ENCODE measurements at places on chromosomes 5 and 9.
A peak's percentile ranks its signal among the peaks of the same experiment; 100 is the strongest.

DNA sequence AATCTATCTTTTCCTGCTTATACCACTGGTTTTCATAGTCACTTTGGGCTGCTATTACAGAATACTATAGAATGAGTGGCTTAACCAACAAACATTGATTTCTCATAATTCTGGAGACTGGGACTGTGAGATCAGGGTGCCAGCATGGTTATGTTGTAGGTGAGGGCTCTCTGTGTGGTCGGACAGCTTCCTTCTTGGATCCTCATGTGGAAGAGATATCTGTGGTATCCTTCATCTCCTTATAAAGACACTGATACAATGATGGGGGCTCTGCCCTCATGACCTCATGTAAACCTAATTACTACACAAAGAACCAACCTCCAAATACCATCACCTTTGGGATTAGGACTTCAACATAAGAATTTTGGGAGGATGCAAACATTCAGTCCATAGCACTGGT, 13.9 kb upstream of the PRLR start:
- DNase-seq = no peak

- no peak for DNase-seq
Measured at GRCh38 chr5:9054322-9054721, 491.6 kb downstream of the SEMA5A start.

- no peak for DNase-seq
Measured at GRCh38 chr9:87530716-87531115, 33.0 kb downstream of the DAPK1 start.

GRCh38 chr5:142748568-142749249, 21.5 kb upstream of the ARHGAP26 start:
- DNase-seq = no peak

GRCh38 chr9:89754193-89754592, 149.4 kb downstream of the GADD45G start:
- DNase-seq = no peak

DNA sequence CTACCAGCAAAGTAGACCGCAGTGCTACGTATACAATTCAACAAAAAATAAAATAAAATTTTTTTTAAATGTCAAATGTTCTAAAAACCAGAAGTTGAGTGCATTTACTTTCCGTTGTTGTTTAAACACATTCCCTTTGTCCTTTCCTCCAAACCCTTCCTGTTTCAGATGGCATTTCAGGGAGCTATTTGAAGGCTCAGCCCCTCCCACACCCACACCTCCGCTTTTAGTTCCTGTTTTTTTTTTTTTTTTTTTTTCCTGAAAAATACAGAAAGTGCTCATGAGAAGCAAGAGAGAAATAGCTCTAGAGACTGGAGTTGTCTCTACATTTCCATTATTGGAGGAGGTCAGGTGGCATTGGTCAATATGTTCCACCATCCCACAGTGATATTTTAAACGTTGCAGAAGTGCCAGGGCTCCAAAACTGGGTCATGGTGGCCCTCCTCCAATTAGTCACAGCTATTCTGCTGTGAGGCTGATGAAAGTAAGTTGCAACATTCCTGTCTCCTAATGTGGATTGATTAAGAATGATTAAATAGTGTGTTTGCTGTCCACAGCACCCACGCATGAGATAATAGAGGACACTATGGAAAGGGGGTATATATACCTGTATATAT, 106.9 kb downstream of the GABRG2 start:
- DNase-seq = no peak

DNA sequence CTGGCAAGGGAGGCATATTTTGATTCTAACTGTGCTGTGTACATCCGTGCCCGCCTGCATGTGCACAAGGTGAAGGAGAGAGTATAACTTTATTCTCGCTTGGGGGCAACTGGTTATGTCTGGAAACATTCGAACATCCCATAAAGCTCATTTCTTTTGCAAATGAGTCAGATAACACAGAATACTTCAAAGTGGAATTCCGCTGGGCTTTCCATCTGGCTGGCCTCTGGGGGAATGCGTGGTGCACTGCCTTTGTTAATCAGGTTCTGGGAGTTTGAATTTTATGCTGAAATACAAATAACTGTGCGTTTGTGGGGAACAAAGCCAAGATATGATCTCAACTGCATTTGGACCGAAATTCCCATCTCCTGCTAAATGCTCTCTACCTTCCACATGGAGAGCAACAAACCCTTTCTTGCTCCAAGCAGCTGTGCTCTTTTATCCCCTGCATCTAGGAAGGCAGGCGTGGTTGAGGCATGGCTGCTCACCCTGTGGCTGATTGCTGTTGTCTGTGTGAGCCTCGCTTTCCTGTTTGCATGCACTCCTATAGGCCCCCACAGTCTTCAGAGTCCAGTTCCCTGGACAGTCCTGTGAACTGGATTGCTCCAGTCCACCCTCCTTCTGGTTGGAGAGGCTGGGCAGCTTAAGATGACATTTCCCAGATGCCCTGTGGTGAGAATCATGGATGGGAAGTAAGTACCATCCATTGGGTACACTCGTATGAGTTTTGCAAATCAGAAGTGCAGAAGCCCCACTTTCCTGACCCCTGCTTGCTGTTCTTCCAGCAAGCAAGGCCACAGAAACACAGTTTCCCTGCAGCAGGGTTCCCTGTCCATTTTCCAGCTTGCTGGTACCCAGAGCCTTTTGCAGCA, 82.9 kb upstream of the ALDH1B1 start:
- no peak for DNase-seq

- no peak for DNase-seq
Measured at GRCh38 chr5:102421647-102422046, 77.2 kb downstream of the SLCO6A1 start.

GRCh38 chr9:125579030-125579932, 127.7 kb downstream of the MAPKAP1 start:
- no peak for DNase-seq

DNA sequence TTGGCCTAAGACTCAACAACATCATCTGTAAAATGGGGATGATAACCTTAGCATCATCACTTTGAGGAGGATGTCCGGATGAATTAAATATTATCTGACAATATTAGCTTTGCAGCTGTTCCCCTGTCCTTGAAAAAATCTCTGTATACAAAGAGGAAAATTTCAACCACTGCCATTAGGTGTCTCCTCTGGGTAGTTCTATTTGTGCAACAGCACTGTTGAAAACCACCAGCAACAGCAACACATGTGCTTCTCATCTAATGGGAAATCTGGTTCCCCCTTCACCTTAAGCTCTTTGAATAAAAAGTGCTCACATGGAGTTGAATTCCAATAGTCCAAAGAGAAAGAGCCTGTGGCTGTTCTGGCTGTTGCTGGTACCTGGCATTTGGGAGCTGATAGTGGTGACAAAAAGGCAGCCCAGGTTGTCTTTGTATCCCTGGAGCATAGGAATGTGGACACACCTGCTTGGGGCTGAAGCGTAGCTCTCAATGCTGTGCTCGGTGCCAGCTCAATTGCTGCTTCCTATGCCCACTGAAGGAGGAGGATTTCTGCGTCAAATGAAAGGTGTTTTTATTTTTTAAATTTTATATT, 322.1 kb upstream of the MSX2 start:
- no peak for DNase-seq

- peak; percentile 39 for DNase-seq
Measured at GRCh38 chr5:141121985-141122384, 367 bp downstream of the PCDHB4 start.

DNA sequence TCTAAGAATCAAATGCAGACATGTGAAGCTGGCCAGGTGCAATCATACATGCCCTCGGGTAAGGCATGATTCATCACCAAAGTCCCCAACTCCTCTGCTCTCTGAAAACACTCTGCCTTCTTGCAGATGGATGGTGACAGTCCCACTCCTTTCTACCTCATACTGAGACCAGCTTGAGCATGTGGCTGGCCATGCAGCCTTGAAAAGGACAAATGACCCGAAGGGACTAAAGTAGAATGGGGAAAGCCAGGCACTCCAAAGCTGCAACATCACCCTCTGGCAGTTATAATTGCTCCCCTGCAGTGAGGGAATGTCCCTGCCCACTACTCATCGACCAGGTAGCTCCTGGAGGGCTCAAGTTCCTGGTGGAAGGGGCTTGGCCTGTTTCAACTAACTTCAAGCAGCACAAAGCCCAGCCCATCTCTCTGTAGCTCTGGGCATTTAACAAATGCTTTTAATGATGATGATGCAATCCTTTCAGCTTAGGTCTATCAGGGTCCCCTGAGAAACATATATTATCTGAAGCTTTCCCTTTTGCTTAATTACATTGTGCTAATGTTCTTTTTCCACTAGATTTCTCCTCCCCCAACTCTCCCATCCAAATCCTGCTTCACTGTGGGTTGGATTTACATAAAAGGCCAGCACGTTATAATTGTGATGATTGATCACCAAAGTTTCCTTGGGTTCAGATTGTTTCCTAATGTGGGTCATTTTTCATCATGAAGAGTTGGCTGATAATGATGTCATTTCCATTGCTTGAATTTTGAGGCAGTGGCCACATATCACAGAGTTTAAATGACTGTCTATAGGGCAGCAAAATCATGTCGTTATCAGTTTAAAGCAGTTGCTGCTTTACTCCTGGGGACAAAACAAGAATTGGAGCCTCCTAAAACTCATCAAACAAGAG, 436.5 kb upstream of the SLC30A5 start:
- no peak for DNase-seq

- no peak for DNase-seq
Measured at GRCh38 chr5:8831854-8832253, 714.0 kb downstream of the SEMA5A start.

DNA sequence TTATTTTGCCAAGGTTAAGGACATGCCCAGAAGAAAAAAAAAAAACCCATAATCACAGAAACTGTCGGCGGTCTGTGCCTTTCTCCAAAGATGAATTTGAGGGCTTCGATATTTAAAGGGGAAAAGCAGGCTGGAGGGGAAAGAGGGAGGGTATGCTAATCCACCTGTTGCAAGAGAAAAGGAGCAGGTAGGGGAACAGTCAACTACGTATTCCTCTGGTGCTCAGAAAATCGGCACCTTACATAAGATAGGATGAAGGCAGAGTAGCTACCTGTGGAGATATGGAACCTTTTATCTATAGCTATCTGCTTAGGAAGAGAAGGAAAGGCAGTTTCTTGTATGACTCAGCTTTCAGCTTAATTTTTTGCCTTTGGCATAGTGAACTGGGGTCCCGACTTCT, 77.7 kb downstream of the PTCD2 start:
- DNase-seq = no peak

GRCh38 chr5:127564002-127564769, 46.7 kb downstream of the PRRC1 start:
- no peak for DNase-seq

DNA sequence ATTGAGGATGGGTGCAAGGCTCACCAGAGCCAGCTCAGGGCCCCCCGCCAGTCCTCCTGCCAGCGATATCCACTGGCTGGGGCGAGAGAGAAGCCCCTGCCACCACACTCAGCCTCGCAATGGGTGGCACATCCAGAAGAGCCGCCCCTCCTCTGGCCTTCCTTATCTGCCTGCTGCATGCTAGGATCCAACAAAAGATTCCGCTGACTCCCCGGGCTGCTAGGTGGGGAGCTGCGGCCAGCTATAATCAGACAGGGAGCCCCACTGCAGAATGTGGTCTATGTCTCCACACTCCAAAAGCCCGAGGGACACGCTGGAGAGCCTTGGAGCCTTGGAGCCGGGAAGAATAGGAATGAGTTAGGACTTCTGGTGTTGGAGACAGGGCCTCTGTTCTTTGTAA, 32.8 kb downstream of the COL23A1 start:
- DNase-seq = no peak

- no peak for DNase-seq
Measured at GRCh38 chr9:79028101-79028500, 543.7 kb upstream of the TLE4 start.

DNA sequence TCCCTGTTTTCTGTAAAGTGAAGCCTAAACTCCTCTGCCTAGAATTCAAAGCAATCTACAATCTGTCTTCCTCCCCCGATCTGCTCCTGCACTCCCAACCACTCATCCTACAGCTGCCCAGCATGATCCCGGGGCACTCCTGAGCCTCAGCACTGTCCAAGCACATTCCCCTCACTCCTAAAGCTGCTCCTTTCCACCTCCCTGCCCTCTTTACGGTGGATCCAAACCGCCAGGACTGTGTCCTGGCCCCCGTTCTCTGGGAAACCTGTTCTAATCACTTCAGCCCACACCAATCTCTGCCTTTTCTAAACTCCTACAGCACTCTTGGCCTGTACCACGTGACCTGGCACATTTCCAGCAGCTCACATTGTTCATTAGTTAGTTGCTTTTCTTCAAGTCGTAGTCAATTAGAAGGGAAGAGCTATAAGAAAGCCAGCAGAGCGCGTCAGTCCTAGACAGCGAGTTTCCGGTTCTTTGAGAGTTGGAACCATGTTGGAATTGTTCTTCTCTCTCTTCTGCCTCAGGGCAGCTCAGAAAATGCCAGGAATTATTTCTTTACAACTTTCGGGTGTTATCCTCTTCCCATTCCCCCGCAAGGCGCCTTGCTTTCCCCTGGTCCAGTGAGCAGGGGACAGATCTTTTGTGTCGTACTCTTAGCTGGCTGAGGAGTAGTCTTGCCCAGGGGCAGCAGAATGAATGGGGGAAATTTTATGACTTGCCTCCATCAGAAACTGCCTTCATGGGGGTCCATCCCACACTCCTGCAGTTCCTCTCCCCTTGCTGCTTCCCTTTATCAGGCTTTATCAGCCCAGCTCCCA, 60.7 kb downstream of the NRG2 start:
- DNase-seq = no peak

DNA sequence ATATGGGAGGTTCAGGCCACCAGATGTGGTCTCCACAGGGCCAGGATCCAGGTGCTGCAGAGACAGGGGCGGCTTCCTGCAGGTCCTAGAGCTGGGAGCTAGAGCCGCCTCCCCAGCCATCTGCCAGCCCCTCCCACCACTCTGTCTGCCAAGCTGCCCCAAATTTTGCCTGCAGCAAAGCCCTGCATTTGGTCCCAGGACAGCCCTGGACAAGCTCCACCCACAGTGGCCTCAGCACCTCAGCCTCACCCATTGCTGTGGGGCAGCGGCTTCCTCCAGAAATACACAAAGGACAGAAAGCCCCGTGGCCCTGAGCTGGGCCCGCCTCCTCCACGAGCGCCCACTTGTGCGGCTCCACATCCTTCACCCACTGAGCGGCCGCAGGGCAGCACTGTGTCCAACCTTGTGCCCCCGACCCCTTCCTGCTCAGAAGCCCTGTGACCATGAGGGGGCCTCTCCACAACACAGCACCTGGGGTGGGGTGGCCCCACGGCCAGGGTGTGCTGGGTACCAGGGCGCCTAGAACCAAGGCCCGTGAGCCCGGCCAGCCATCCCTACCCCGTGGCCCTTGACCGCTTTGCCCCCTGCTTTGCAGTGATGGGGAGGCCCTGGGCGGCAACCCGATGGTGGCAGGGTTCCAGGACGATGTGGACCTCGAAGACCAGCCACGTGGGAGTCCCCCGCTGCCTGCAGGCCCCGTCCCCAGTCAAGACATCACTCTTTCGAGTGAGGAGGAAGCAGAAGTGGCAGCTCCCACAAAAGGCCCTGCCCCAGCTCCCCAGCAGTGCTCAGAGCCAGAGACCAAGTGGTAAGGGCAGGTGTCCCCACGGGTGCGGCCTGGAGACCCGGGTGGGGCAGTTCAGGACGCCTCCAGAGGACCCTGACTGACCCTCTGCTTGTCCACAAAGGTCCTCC, 3.7 kb upstream of the AJM1 start:
- no peak for DNase-seq

DNA sequence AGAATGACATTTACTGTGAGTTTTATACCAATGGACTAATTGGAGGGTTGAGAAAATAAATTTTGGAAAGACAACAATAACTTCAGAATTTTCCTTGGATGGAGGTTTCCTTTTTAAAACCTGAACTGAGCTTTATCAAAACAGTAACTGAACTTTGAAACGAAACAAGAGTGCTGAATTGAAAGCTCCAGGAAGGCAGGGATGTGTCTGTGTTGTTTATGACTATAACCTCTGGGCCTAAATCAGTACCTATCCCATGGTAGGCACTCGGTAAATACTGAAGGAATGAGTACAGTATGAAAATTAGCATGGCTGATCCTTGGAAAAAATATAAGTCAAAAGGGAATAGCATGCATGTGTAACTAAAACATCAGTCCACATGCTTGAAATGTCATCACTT, 93.9 kb downstream of the GHR start:
- DNase-seq = no peak
